Activated CD8-positive, alpha-beta memory T cell treated with anti-CD3 and anti-CD28 coated beads for 1 hour (primary cell): ENCODE measurements at places on chromosomes 3 and 15.
A peak's percentile ranks its signal among the peaks of the same experiment; 100 is the strongest.

GRCh38 chr3:138806376-138807080 is 28.2 kb downstream of the PIK3CB start:
- no peak for DNase-seq

GRCh38 chr3:51718547-51719409 is 11.9 kb downstream of the GRM2 start:
- DNase-seq, result peak; percentile 8

DNA sequence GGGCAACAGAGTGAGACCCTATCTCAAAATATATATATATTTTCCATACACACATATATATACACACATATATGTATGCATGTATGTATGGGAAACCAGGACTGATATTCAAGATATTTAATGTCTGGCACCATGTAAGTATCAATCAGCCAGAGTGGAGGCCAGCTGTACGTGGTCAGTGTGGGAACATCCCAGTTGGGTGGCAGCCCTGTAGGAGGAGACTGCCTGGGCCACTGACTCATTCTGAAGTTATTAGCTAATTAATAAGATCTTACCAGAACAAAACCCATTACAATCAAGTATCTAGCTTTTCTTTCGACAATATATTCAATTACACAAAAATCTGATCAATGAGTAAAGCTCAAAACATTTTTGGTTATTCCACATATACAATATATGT is 85.1 kb upstream of the OCA2 start:
- DNase-seq, result no peak

DNA sequence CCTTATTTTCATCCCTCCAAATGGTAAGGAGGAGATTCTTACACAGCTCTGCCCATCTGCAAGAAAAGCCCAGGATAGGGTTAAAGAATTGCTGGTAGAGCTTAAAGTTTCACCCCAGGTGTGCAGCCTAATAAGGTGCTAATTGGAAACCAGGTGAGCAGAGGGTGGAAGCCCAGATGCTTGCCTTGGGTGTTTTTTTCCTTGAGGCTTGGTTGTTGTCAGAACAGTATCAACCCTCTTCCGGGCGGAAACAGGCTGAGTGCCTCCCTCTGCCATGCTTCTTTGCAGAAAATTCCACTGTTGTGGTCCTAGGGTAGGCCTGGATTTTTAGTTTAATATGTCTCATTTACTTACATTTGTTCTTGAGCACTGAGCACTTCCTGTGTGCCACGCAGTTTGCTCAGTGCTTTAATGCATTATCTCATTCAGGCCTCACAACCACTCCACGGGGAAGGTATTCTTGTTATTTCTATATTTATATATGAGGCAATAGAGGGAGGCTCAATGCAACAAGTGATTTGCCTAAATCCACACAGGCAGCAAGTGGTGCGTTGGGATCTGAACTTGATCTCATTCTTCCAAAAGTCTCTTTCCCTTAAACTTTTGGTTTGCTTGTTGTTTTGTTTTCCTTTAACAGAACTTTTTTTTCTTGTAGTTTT is 115.0 kb upstream of the LRIG1 start:
- no peak for DNase-seq

DNA sequence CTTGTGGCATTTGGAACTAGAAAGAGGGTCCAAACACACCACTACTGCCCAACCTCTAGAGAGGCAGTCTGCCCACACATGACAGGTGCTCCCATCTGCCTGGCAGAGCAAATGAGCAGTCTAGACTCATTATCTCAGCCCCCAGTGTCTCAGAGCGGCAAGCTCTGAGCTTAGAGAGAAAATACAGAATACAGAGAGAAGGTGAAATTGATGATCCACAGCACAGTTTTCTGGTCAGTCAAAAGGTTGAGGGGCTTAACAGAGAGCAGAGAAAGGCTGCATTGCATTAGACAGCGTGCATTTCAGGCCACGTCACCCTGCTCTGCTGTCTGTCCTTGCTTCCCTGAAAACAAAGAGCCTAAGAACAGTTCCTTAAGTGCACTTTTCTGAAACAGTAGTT is 135.1 kb downstream of the KCNMB2 start:
- no peak for DNase-seq

DNA sequence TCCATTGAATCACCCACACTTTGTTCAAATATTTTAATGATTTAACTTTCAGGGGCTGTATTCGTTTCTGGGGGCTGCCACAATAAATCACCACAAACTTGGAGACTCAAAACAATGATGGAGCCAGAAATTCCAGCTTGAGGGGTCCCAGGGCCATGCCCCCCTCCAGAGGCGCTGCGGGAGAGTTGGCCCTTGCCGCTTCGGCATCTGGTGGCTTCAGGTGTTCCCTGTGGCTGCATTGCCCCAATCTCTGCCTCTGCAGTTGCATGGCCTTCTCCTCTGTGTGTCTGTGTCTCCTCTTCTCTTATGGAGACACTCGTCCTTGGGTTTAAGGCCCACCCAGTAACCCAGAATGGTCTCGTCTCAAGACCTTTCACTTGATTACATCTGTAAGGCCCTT is 144.7 kb downstream of the CHSY1 start:
- no peak for DNase-seq

DNA sequence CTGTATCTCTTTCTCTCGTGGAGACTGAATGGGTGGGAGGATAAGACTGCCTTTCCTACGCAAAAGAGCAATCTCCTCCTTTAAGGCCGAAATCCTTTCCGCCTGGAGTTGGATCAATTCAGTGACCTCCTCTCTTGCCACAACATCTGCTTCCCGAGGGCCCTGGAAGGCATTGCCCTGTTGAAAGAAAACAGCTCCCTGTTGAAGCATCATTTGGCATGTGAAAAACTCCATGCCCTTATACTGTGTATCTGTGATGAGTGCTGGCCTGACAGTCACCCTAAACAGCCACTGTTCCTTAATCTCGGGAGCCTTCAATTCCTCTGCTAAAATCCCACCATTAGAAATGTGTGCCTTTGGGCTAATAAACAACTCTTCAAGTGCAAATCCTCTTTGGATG is 80.2 kb downstream of the BOC start:
- no peak for DNase-seq

- DNase-seq, result no peak
These were observed 106.2 kb downstream of the TMCO5A start for GRCh38 chr15:38040615-38041014.

DNA sequence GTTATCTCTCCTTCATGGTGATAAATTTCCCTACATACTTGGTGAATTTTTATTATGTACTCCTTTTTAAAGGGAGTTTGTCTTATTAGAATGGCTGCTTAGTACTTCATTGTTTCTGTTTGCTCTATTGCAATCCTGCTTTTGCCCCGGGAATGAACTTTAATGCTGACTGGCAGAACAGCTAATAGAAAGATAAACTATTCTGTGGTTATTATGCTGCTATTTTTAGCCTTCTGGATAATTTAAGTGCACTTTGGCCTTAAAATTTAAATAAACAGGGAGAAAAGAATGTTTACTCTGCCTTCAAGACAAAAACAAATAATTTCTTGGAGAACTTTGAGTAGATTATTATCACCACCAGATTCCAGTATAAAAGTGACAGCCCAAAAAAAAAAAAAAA is 413.8 kb upstream of the CCDC54 start:
- no peak for DNase-seq

GRCh38 chr3:22928216-22929110 is 274.7 kb upstream of the UBE2E2 start:
- no peak for DNase-seq

- no peak for DNase-seq
These were observed 426.7 kb downstream of the AGBL1 start for GRCh38 chr15:86506401-86506800.

- no peak for DNase-seq
These were observed 136.5 kb downstream of the CHSY1 start for GRCh38 chr15:101115393-101115785.

GRCh38 chr15:29825227-29825626 is 3.0 kb upstream of the TJP1 start:
- no peak for DNase-seq

- DNase-seq, result no peak
These were observed 128.4 kb upstream of the ZBED2 start for GRCh38 chr3:111723293-111724215.

DNA sequence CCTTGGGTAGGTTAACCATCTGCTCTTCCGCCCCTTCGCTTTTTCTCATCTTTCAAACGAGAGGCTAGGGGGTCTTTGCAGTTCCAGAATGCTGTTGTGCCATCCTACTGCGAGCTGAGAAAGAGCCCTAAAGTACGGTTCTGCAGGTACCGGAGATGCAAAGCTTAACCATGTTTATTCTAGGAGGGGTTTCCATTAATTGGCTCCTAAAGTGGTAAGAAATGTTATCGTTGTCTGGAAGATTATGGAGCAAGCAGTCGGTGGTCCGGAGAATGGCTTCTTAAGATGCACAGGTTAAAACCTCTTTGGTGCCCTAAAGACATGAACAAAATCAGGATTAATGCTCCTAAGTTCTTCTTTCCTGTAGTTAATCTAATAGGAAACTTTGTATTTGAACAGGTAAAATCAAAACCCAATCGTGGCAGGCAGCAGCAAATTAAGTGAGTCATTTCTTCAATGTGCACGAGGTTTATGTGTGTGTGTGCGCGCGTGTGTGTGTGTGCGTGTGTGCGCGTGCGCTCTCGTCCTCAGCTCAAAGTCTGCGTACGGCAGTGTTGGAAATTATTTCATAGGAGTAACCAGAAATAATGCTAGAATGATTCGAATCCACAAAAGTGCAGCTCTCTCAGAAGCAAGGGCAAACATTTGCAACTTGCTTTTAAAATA is 772 bp downstream of the FAM81A start:
- DNase-seq, result no peak

- no peak for DNase-seq
These were observed 79.5 kb downstream of the COL6A6 start for GRCh38 chr3:130596484-130596883.

GRCh38 chr3:189507856-189508255 is 123.3 kb upstream of the TP63 start:
- no peak for DNase-seq

DNA sequence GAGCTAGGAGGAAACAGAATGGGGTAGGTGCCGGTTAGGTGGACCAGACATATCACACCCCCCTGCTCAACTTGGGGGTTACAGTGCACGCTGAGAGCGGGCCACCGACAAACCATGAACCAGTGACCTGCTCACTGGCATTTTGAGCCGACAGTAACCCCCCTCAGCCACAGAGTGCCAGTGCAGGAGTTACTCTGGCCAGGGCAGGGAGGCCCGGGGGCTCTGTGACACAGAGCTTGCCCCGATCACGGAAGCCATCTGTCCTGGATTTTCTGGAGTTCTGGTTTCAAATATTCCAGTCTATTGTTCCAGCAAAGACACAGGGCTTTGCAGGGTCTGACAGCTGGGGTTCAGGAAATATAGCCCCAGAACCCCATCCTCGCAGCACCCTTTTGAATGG is 225.2 kb downstream of the VPS13C start:
- DNase-seq, result no peak

GRCh38 chr3:134066651-134067530 is 37.2 kb upstream of the SLCO2A1 start:
- no peak for DNase-seq
